ENCODE measurements at places on chromosomes 7 and 10.

DNA sequence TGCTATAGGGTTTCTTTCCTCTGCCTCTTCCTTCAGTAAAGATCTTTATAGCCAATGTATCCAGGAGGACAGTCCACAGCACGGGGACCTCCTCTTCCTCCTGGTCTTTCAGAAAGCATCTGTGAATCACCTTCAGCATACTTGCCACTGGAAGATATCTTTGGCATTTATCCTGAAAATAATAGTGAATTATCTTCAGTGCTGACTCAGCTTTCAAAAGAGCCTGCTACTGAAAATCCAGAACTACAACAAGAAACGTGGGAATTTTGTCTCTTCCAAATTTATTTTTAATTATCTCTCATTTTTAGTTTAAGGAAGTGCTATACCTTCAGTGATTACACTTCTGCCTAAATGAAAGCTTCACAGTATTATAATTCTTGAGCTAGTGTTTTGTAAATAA, 7.6 kb upstream of the UNC5B start:
- no peak for DNase-seq

GRCh38 chr7:111958896-111959295, 247.3 kb downstream of the DOCK4 start:
- no peak for DNase-seq

DNA sequence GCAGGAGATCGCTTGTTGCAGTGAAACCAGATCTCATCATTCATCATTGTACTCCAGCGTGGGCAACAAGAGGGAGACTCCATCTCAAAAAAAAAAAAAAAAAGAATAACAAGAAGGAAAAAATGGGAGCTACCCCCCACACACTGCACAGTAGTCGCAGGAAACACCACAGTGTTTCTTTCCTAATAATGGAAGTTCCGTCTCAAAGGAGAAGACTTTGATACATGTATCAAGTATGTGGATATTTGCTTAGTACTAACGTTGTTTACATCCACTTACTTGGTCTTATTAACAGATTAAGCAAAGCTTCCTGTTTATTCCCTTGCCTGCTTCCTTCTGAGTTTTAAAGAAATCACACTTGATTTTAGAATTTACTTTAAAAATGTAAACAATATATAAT, 22.2 kb downstream of the YAE1 start:
- no peak for DNase-seq

DNA sequence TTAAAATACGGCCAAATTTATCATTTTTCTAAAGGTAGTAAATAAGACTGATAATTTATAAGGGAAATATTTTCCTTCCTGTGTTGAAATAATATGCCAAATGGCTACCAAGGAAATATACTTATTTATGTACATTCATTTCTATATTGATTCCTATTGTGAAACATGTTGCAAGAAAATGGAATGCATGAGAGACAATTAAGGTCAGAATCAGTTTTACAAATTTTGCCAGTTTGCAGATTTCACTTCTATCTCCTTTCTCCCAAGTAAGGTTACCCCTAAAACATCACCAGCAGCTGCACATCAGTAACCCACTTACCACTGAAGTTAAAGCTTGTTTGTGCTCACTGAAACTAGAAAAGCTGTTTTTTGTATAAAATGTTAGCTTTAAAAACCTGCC, 19.2 kb upstream of the REEP3 start:
- no peak for DNase-seq

DNA sequence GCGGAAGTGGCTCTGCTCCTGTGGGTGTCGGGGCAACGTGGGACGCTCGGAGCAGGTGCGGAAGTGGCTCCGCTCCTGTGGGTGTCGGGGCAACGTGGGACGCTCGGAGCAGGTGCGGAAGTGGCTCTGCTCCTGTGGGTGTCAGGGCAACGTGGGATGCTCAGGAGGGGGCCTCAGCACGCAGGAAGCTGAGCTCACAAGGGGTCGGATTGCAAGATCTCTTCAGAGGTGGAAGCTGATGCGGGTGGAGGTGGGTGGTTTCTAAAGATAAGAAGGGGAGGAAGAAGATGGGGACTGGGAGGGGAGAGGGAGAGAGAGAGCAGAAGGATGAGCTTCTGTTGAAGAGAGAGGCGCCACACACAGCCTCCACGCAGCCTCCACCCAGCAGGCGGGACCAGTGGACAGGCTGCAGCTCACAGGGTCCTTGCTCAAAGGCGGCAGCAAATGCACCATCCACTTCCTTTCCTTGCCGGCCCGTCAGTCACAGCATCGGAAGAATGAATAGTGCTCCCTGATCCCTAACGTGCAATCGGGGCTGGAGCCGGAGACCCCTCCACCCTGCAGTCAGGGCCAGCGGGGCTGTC, 78.7 kb downstream of the PTPRN2 start:
- DNase-seq, result no peak

Data from activated naive CD4-positive, alpha-beta T cell treated with anti-CD3 and anti-CD28 coated beads, Interleukin-2, amount 50 U/mL, for 72 hours (primary cell).